ENCODE measurements at places on chromosomes 3 and 15.

DNA sequence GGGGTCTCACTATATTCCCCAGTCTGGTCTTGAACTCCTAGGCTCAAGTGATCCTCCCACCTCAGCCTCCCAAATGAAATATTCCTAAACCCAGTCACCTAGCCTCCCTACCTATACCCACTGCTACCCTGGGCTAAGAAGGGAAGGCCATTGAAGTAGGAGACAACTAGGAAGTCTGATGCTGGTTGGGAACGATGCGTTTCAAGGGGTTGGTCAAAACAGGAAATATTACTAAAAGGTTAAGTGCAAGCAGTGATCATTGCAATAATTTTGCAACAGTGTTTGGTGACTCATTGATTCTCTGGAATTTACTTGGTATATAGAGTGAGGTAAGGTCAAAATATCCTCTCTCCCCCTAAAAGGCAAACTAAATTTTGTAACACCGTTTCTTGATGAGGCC, 4.6 kb upstream of the UQCRC1 start:
- peak; percentile 76 for DNase-seq

DNA sequence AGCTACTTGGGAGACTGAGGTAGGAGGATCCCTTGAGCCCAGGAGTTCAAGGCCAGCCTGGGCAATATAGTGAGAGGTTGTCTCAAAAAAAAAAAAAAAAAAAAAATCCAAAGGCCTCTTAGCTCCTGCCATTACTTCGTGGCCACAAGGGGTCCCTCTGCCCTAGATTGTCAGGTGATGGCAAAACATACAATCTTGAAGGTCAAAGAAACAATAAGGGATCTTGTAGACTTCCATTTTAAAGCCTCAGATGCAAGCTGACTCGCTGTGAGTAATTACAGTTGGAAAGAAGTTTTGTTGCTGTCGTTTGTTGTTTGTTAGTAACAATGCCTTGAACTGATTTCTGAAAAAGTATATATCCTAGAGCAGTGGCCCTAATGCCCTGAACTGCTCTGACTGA, 55.9 kb upstream of the PLCL2 start:
- peak; percentile 50 for DNase-seq

DNA sequence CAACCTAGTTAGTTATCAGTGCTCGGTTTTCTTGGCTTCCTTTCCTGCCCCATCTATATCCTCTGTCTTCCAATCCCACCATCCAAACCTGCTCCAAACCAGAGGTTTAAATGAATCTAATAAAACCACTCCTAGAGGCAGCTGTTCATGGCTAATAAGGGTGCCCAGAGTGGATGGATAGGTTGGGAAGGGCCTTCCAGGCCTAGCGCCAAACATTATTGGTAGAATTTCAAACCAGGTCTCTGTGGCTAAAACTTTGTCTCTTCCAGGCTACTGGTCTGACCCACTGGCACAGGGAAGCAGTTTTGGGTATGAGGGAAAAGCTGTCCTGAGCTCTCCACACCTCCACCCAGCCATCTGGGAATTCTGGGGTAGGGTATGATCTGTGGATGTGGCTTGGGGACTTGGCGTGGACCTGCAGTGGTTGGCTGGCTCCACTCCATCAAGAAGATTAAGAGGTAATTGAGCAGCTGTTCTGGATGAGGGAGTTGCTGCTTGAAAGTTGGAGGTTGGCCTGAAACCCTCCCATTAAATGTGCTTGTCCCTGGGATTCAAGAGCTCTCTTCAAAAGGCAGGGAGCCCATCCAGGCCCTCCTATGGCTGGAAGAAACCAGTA, 29.3 kb upstream of the INSYN1 start:
- no peak for DNase-seq

DNA sequence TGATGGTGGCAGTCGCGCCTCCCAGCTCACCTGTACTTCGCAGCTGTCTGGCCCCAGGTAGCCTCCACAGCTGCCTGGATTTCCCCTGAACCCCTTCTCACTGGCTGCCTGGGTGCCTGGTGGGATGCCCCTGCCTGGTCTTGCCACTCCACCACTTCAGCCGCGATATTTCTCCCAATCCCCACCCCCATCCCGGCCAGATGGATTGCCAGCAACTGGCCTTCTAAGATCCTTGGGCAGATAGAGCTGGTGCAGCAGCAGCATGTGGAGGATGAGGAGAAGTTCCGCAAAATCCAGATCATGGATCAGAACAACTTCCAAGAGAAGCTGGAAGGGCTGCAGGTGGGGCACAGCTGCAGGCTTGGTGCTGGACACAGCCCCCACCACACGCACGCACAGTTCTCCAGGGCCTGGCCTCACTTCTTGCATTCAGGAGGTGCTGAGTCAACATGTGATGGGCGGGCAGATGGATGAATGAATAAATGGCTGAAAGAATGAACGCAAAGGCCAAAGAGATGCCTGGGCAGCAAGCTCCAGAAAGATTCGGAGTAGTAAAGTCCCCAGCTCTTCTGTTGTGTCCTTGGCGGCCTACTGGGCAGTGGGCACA, 35.7 kb downstream of the DNAH1 start:
- DNase-seq: no peak

- no peak for DNase-seq
Observed at GRCh38 chr3:56940321-56940720, 120.1 kb upstream of the SPATA12 start.

DNA sequence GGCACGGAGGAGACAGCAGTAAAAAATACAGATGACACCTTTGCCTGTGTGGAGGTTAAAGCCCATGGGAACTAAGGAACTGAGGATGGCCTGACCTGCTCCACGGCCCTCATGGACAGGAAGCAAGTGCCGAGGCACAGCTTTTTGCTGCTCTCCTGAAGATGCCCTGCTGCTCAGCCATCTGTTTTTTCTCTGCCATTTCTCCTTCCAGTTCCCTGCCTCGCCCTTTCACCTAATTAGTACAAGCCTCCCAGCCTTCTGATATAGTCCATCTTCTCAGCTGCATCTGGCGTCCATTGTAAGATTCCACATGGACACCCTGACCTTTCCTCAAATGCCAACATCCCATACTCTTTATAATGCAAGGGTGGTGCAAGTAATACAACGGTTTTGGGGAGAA, 11.8 kb upstream of the CXCR6 start:
- no peak for DNase-seq
